ENCODE measurements at places on chromosomes 11 and 22.
A peak's percentile ranks its signal among the peaks of the same experiment; 100 is the strongest.

DNA sequence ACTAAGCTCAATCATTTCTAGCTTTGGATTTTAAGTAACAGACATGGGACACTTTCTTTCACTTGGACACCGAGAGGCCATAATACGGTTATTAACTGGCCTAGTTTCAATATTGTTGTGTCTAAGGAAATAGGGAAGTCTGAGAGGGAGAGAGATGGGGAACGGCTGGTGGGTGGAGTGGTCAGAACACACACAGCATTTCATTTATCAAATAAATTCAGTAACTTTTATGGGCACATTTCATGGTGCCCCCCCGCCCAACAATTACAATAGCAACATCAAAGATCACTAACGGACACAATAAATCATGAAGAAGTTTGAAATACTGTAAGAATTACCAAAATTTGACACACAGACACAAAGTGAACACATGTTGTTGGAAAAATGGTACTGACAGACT lies 10.7 kb downstream of the PRPF19 start:
- no peak for DNase-seq

DNA sequence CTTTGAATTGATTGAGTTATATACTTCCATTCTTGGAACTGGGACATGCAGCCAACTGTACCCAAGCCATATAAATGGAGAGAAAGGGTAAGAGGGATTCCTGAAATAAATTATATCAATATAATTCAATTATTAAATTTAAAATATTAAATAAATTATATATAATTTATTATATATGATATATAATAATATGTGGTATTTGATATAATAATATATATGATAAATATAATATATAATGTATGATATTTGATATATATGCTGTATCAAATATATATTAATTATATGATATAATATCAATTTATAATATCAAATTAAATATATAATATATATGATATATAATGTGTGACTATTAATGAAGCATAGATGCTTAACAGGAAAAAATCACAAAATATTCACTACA lies 677.0 kb downstream of the NELL1 start:
- DNase-seq: no peak

GRCh38 chr11:86519064-86519911 lies 144.6 kb downstream of the CCDC81 start:
- DNase-seq: no peak

DNA sequence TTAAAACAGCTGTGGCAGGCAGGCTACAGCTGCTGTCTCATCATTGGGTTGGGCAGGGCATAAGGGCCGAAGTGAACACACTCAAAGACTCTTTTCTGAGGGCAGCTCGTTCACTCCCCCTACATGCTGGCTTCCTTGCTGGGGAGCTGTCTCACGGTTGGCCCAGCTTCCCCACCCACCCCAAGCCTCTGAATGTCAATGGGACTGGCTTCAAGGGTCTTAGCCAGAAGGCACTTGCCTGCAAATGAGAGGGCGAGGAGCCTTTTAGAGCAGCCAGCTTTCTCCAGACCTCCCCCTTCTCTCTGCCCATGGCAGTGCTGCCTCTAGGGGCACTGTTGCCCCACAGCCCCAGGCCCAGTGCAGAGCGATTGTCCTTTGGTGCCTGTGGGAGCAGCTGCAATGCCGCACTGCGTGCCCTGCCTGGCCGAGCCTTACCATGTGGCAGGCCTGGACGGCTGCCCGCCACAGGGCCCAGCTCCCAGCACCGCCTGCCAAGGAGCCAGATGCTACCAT lies 94.7 kb upstream of the RASSF10 start:
- DNase-seq: peak; percentile 82

- no peak for DNase-seq
Measured at GRCh38 chr22:48834404-48834803, 993.3 kb downstream of the BRD1 start.

- no peak for DNase-seq
Measured at GRCh38 chr11:58525037-58525614, 17.2 kb upstream of the OR5B21 start.

GRCh38 chr11:78812513-78813293 lies 238.0 kb upstream of the NARS2 start:
- no peak for DNase-seq

DNA sequence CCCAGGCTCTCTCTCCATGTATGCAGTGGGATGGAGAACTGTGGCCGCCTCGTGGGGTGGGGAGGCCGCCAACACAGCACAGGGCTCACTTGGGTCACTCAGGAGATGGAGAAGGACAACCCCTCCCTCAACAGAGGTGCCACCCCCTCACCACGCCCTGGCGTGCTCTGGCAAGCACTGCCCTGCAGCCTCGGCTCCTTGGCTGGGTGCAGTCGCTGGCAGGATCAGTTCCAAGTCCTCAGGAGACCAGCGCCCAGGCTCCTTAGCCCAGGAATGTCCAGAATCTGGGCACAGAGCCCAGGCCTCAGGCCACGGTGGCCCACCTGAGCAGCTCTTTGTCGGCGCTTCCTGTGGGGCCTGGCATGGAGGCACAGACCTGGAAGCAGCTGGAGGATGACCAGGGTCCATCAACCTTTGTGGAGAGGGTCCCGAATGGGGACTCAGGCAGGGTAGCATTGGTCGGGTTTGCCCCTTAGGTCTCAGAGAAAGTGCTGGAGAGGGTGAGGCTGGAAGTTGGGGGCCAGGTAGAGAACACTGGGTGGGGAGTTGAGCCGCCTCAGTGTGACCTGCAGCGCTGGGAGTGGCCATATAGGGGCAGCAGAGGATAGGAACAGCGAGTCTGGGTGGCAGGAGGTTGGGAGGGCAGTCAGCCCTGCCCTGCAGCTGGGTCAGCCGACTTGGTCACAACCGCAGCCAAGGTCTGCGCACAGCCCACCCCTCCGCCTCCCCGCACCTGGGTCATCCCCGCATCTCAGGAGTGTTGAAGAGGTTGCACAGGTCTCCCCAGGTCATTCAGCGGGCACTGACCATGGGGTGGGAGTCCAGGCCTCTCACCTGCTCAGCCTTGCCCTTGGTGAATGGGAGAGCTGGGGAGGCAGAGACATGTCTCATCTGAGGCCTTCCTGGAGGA lies 8.2 kb downstream of the SUSD2 start:
- no peak for DNase-seq

- DNase-seq: no peak
Measured at GRCh38 chr11:120212926-120213325, 2.1 kb downstream of the OAF start.

Data from caudate nucleus (tissue), 63 donors.